Placental epithelial cell (primary cell): ENCODE measurements at places on chromosomes 5 and 9. TPM values are rescaled to one million over a fixed set of nuclear protein-coding genes. Genes with fewer than 3 reads are reported as not detected.

The CDH12 gene
- not detected in 2 replicates for total RNA-seq

The PKD2L2 gene
- 0.11 TPM in 1 of 2 replicates, not detected in the other for total RNA-seq

The GRHPR gene
- 167 and 194 TPM in 2 replicates for total RNA-seq

The PCDHB9 gene
- total RNA-seq, result 0.54 TPM in 1 of 2 replicates, not detected in the other

The PCDHA7 gene
- total RNA-seq, result 0.54 and 1.2 TPM in 2 replicates

The MAMDC2 gene
- total RNA-seq, result 6.7 and 19.7 TPM in 2 replicates

The ALDH7A1 gene
- total RNA-seq, result 29.5 and 49.5 TPM in 2 replicates

The ABCA1 gene
- total RNA-seq, result 62.8 and 73.0 TPM in 2 replicates

The ANKRD34B gene
- under 0.01 TPM in 1 of 2 replicates, not detected in the other for total RNA-seq

The MARCOL gene
- total RNA-seq, result not detected in 2 replicates

The ZNF883 gene
- total RNA-seq, result 1.2 and 4.7 TPM in 2 replicates

The TPPP gene
- total RNA-seq, result not detected in 2 replicates

The ECSCR gene
- not detected in 2 replicates for total RNA-seq

The KLHL3 gene
- 1.6 and 4.3 TPM in 2 replicates for total RNA-seq

The SLCO4C1 gene
- not detected in 2 replicates for total RNA-seq

The THBS4 gene
- 0.79 and 0.98 TPM in 2 replicates for total RNA-seq

The SPEF2 gene
- total RNA-seq, result 4.4 and 8.2 TPM in 2 replicates

The SMIM3 gene
- total RNA-seq, result 2.4 and 2.6 TPM in 2 replicates

The CERCAM gene
- 400 and 569 TPM in 2 replicates for total RNA-seq

The CARTPT gene
- total RNA-seq, result not detected in 2 replicates

The PCDHGA1 gene
- 0.22 and 0.39 TPM in 2 replicates for total RNA-seq

The ANKRD31 gene
- total RNA-seq, result 0.39 and 0.43 TPM in 2 replicates

The ANKRD18A gene
- total RNA-seq, result under 0.01 TPM in 1 of 2 replicates, not detected in the other

The ENC1 gene
- total RNA-seq, result 12.6 and 22.2 TPM in 2 replicates

The SLC46A2 gene
- not detected in 2 replicates for total RNA-seq

The LRRC19 gene
- total RNA-seq, result under 0.01 TPM in 1 of 2 replicates, not detected in the other

The HARS1 gene
- total RNA-seq, result 45.1 and 53.8 TPM in 2 replicates

The ARL14EPL gene
- total RNA-seq, result not detected in 2 replicates

The SPAG8 gene
- 0.65 and 1.2 TPM in 2 replicates for total RNA-seq

The POU4F3 gene
- 0.22 TPM in 1 of 2 replicates, not detected in the other for total RNA-seq

The ACTBL2 gene
- 2.7 and 17.7 TPM in 2 replicates for total RNA-seq

The PTPN3 gene
- total RNA-seq, result 47.1 and 47.7 TPM in 2 replicates

The IFNK gene
- total RNA-seq, result not detected in 2 replicates

The BAAT gene
- total RNA-seq, result not detected in 2 replicates

The NR6A1 gene
- total RNA-seq, result 0.54 and 1.6 TPM in 2 replicates

The OR1J2 gene
- total RNA-seq, result not detected in 2 replicates

The ENG gene
- total RNA-seq, result 4.3 and 7.5 TPM in 2 replicates

The TEK gene
- total RNA-seq, result 2.4 and 3.9 TPM in 2 replicates

The NMUR2 gene
- total RNA-seq, result 0.11 TPM in 1 of 2 replicates, not detected in the other

The HMMR gene
- total RNA-seq, result 3.5 and 8.6 TPM in 2 replicates

The TRAF1 gene
- total RNA-seq, result 0.54 and 2.4 TPM in 2 replicates

The PCDHGB2 gene
- total RNA-seq, result 0.33 and 2.4 TPM in 2 replicates

The CACNA1B gene
- total RNA-seq, result under 0.01 and 0.11 TPM in 2 replicates

The FOXD4L6 gene
- total RNA-seq, result 0.39 TPM in 1 of 2 replicates, not detected in the other

The IFNA13 gene
- total RNA-seq, result under 0.01 TPM in 1 of 2 replicates, not detected in the other

The PRR7 gene
- 0.98 and 1.2 TPM in 2 replicates for total RNA-seq

The ACTL7B gene
- total RNA-seq, result not detected in 2 replicates

The CEL gene
- 0.54 and 0.79 TPM in 2 replicates for total RNA-seq

The NR2F1-AS1 gene
- 4.8 and 9.8 TPM in 2 replicates for total RNA-seq

The TMC1 gene
- under 0.01 and 0.79 TPM in 2 replicates for total RNA-seq

The CD274 gene
- total RNA-seq, result 0.39 and 2.3 TPM in 2 replicates

The SLC45A2 gene
- 0.11 and 0.79 TPM in 2 replicates for total RNA-seq

The IL13 gene
- not detected in 2 replicates for total RNA-seq

The MLANA gene
- total RNA-seq, result 0.79 TPM in 1 of 2 replicates, not detected in the other

The TMED9 gene
- total RNA-seq, result 134 and 214 TPM in 2 replicates

The SYNPO gene
- not detected in 2 replicates for total RNA-seq

The GABRA1 gene
- total RNA-seq, result not detected in 2 replicates
